H7 (cell line): ENCODE measurements at places on chromosomes 3 and 15.
A peak's percentile ranks its signal among the peaks of the same experiment; 100 is the strongest.

- DNase-seq, result no peak
Measured at GRCh38 chr3:160879859-160880258, 123.8 kb downstream of the PPM1L start.

DNA sequence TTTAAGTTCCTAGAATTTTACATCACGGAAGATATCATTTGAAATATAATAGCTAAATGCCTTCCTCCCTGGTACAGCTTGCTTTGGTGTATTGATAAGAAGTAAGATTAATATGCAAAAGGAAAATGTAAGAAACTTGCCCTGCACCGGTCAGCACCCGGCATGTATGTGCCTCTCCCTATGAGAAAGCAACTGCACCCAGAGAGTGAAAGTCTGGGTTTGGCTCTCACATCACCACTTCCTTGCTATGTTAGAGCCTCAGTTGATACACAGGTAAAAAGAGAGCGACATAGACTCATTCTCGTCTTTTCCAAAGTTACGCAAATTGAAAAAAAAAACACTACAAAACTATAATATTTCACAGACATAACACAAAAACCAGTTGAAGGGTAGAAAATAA is 96.7 kb downstream of the FOXP1 start:
- DNase-seq, result no peak

DNA sequence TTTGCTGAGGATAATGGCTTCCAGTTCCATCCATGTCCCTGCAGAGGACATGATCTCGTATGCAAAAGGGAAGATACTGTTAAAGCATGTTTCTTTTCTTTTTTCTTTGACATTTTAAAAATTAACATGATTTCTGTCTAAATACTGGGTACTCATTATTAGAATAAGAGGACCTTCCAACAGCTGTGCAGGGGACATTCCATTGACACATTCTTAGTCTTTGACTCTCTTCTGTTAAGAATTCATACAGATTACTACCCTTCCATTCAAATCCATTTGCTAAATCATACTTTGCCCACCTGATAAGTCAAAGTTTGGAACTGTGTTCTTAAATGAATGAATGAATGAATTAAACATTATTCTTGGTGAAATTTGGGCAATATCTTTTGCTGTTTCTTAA is 5.1 kb upstream of the CP start:
- DNase-seq, result no peak

GRCh38 chr3:126061301-126062032 is 22.5 kb downstream of the SLC41A3 start:
- DNase-seq, result peak; percentile 22
